ENCODE measurements at places on chromosomes 7 and 10.

DNA sequence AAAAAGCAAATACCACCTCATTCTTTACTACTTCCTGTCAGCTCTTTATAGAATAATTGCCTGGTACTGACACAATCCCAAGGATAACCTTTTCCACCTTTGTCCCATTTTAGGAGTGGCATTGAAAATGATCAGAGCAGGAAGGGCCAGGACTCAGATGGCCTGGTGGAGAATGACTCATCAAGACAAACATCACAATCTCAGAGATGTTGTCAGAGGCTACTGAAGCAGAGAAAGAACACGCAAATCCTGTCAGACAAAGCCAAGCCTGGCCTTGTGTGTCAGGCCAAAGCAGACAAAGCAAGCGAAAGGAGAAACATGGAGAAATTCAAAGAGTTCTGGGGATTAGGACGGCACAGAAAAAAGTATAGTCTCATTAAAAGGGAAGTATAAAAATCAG is 40.9 kb downstream of the NSUN6 start:
- peak; percentile 3 for DNase-seq

DNA sequence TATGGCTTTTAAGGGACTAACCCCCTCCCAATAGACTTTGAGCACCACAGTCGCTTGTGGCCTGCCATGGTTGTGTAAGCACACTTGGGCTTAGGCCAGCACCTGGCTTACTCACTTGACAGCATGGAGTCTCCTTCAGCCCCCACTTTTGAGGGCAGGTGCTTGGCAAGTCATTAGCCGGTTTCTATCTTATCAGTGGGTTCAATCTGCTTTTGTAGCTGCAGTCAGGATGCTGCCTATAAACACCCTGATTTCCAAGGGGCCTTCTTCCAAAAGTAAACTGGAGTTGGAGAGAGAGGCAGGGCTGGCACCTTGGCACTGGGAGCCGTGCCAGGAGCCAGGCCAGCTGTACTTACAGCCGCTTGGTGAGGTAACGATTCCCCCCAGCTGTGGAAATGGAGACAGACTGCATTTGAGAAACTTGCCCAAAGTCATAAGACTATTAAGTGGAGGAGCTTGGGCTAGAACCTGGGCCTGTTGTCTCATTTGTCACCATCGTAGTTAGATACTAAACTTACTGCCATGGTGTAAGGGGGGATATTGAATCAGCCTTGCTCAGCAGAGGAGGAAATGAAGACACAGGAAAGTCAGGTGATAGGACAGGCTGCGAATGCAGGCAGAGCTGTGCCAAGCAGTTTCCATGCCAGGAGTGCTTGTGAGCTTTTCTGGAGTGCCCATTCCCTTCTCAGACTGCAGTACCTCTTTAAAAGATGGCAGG is 92.2 kb upstream of the EFCAB10 start:
- peak; percentile 89 for DNase-seq

- DNase-seq: no peak
These were observed 327.2 kb downstream of the KCNMA1 start for GRCh38 chr10:77310288-77310840.

DNA sequence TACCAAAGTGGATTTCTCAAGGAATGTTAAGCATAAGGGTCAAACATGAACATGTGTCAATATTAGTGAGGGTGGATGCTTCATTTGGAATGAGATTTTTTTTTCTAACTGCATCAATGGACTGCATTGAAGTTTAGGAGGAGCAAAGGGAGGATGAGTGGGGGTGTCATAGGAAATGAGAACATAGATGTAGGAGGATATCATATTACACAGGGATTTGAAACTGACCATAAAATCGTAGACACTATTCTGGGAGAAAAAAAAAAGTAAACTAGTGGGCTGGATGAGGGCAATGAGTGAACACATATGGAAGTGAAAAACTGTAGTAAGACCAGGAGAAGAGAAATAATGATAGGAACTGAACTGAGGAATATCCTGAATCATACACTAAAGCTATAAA is 109.4 kb downstream of the SEMA3A start:
- DNase-seq: no peak

- no peak for DNase-seq
These were observed 56.2 kb upstream of the SMNDC1 start for GRCh38 chr10:110360857-110361474.

DNA sequence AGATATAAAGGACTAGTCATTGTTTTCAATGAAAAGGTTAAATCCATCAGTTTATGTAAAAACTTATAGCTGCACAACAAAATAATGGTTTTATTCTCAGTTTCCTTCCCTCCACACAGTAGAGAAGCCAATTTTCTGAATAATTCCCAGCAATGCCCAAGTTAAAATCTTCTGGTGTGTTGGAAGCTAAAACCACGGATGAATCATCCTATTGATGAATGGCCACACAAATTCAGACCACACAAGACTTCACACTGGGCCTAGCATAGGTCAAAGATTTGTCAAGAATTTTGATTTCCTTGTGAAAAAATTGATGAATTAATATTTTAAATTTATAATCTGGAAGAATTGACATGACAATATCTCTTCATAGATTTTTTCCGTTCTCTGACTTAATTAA is 617.6 kb downstream of the INHBA start:
- no peak for DNase-seq

GRCh38 chr7:21616796-21617436 is 74.1 kb downstream of the DNAH11 start:
- no peak for DNase-seq

DNA sequence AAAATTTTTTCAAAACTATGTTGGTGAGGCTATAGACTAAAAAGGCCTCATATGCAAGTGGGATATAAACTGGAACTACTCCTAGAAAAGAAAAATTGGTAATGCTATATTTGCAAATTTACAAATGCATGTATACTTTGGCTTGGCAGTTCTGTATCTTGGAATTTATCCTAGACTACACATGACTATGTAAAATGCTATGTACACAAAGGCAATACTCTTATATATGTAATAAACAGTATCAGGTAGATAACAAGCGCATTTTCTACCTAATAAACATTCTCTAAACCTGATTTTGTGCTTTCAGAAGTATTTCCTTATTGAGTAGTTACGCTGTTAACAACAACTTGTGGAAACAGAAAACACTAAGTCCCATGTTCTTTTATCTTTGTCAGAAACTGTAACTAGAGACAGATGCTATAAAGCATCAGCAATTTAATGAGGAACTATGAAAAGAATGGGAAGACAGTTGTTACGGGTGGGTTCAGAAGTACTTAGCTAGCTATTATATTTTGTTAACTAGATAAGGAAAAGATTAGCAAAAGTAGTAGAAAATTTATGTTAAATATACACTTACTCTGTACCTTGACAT is 107.8 kb downstream of the ARHGAP12 start:
- DNase-seq: no peak

DNA sequence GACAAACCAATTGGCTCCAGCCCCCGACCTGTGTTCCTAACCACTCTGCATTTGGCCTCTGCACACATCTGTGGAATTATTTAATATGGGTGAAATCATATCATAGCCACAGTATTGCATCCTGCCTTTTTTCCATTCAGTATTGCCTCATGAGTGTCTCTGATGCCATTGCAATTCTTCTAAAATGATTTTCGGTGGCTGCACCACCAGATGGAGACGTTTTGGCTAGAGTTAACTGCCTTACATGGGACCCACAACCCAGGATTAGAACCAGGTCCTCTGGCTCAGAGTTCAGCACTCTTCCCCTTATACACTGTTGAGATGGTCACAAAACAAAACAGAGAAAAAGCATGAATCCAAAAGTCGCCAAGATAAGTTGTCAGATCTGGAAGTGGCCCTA is 180.8 kb downstream of the EMX2 start:
- DNase-seq: no peak

DNA sequence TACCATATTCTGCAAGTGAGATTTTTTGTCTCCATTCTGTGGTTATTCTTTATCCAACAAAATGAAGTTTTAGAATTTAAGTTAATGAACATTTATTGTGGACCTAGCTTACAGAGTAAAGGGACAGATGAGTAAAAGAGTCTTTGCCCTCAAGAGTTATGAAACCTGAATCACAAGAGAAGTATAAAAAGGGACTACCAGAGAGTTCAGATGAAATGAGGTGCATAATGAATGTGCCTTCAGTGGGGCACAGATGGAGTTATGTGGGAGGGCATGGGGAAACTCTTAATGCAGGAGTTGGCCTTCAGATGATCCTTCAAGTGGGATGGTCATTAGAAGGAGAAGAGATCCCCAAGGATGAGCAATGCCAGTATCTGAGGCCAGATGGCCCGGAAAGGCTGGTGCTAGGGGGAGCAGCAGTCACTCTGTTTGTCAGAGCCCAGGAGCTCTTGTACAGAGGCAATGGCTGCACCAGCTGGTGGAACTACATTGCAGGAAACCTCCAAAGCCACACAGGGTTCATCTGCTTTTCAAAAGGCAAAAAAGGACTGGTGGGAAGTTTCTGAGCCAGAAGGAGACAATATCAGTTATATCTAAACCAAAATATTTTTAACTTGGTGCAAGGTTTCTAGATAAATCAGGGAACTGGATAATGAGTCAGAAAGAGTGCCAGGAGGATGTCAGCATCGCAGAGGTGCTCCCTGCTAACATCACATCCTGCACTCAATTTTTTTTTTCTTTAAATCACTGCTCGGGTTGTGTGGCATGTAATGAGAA is 162.0 kb downstream of the KLF6 start:
- no peak for DNase-seq

DNA sequence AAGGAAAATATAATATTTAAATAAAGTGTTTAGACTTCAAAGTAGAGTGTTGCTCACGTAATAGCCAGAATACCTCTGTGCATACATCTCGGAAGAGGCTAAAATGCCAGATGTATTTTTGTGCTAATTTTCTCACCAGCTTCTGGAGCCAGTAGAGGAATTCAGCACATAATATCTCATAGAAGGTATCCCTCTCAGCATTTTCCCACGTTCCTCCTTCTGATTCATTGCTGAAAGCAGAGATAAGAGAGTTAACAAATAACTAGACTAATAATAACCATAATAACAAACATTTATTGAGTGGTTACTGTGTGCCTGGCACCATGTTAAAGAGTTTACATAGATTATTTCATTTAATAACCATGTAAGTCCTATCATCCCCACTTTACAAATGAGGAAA is 123.6 kb downstream of the VTI1A start:
- DNase-seq: no peak

GRCh38 chr7:129279757-129280156 is 54.9 kb downstream of the AHCYL2 start:
- DNase-seq: no peak

DNA sequence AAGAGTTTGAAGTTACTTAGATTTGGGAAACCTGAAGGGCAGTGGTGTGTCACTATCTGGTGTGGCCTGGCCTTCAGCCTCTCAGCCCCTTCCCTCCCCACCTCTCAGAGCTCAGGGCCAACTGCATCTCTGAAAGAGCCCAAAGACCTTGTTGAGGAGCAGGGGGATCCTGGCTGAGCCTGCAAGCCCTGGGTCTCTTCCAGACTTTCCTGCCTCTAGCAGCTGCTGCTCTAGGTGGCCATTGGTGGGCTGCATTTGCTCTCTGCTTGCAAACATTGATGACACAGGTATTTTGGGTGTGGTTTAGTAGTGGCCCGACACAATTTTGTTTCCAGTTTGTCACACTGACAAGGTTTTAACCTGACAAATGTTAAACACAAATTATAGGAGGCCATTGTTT is 3.1 kb upstream of the UPP1 start:
- no peak for DNase-seq

GRCh38 chr10:52741851-52742250 is 30.7 kb downstream of the MBL2 start:
- peak; percentile 68 for DNase-seq

GRCh38 chr10:32240471-32240870 is 106.5 kb downstream of the EPC1 start:
- DNase-seq: no peak

DNA sequence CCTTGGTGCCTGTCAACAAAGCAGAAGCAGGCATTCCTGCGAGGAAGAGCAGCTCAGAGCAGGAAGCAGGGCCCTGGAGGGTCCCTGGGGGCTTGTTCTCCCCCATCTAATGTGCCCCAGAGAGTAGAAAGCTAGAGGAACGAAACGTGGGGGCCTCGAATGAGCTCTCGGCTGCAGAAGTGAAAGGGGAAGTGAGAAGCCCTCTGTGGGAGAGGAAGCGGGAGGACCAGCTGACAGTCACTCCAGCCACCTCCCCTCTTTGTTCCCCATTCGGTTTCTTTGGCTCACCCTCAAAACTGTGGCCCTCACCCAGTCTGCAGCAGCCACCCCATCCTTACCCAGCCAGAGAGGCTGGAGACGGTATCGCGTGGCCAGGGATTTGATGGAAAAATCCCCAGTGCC is 25.0 kb downstream of the C10orf105 start:
- no peak for DNase-seq

- DNase-seq: peak; percentile 67
These were observed 55.2 kb upstream of the KCNMA1 start for GRCh38 chr10:77692782-77693181.

GRCh38 chr10:103605359-103606096 is 112.0 kb downstream of the NEURL1 start:
- no peak for DNase-seq

DNA sequence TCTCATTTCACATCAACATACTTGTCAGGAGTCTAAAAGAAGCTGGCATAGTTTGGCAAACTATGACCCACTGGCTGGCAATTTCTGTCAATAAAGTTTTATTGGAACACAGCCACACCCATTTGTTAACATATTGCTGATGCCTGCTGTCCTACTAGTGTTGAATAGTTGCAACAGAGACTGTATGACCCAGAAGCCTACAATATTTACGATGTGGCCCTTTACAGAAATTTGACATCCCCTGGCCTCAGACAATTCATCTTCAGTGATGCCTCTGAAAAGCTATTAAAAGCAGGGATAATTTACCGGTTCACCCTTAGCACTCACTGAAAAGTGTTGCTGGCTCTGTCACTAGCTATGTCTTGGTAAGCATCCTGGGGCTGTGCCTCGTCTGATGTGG is 155.2 kb downstream of the ARID5B start:
- no peak for DNase-seq

- no peak for DNase-seq
These were observed 2.0 kb downstream of the IFRD1 start for GRCh38 chr7:112452102-112452888.

DNA sequence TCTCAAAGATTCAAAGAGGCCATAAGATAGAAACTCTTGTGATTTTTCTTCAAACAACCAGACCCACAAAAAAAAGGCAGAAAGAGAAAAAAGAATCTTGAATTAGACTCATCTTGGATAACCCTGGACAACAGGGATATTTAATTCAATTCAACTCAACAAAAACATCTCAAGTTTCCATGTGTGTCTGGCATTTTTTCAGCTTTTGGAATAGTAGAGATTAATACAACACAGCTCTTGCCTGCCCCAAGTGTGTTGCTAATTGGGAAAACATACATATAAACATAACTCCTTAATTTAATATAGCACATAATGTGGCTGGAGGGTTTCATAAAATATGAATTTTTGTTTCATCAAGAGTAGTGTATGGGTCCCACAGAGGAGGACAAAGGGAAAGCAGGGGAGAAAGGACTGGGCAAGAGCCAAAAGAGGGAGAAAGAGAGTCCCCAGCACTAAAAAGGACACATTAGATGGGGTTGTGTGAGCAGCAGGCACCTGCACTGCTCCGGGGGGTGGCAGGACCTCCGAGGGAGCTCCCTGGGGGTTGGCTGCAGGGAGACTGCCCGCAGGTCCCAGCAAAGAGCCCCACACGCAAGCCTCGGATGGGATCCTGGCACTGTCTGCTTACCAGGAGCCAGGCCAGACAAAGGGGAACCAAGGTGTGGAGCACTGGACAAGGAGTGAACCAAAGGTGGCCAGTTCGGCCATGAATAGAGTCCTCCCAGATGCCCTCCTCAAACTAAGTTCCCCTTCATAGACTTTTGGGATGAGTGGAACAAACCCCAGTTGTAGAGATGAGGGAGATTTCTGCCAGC is 65.6 kb upstream of the TMEM72 start:
- no peak for DNase-seq

GRCh38 chr7:101066833-101067177 is 18.5 kb upstream of the TRIM56 start:
- no peak for DNase-seq

GRCh38 chr10:50929670-50930069 is 44.2 kb upstream of the A1CF start:
- no peak for DNase-seq

Measured in NCI-H345 (cell line).